ENCODE measurements at places on chromosomes 3 and 15. TPM values are rescaled to one million over a fixed set of nuclear protein-coding genes. Genes with fewer than 3 reads are reported as not detected.

The LRRC49 gene
- 20.2 TPM for total RNA-seq

The PLSCR2 gene
- not detected for total RNA-seq

The MITF gene
- total RNA-seq, result 2.7 TPM

The CHST2 gene
- total RNA-seq, result 4.5 TPM

The SLC2A2 gene
- not detected for total RNA-seq

The TMEM40 gene
- not detected for total RNA-seq

The TMEM158 gene
- total RNA-seq, result 10.6 TPM

The MYO5C gene
- total RNA-seq, result 7.7 TPM

The SENP5 gene
- 44.4 TPM for total RNA-seq

The USP13 gene
- total RNA-seq, result 25.2 TPM

The GOLGA6D gene
- not detected for total RNA-seq

The FBXL22 gene
- total RNA-seq, result 1.0 TPM

All from neural crest cell (in vitro differentiated cells).